ENCODE measurements at places on chromosomes 16 and 17.

- DNase-seq, result no peak
These were observed 55.5 kb downstream of the SYT17 start for GRCh38 chr16:19223235-19224170.

DNA sequence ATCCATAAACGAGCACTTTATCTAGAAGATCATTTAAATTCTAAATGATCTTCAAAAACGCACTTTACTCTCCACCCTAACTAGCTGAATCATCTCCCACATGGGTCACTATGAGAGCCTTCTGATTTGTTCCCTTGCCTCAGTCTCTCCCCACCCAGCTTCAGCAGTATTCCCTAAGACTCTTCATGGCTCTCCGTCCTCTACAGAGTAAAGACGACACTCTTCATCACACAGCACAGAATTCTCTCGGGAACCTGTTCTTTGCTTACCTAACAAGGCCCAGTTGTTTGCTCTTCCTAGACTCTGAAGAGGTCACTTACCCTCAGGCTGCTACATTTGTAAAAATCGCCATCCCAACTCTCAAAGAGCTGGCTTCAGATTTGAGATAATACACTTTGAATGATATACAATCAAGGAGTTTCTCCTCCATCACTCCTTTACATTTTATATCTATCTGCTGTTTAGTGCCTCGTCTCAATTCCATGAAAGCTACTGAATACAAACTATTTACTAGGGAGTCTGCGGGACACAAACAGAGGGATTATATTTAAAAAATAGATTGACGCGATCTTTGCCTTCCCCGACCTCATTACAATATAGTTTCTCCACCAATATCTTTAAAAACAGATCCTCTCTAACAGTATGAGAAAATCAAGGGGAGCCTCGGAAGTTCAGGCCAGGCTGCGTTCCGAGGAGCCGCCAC, 511 bp upstream of the LIG3 start:
- no peak for DNase-seq

DNA sequence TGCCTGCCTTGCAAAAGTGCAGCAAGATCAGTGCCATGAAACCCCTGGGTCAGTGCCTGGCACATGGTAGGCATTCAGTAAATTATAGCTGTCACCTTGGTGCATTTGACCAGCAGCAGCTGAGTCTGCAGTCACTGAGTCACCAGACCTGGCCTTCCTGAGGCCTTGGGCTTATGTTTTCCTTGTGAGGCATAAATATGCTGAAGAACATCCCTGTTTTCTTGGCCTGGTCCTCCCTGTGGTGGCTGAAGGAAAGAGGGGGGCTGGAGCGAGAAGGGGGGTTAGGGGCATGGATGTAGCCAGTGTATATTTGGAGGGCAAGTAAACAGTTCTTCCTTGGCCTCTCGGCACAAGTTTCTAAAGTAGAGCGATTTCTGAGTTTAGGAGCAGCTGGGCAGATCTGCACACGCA, 26.5 kb downstream of the EPN2 start:
- DNase-seq, result no peak

GRCh38 chr16:47033176-47033575, 59.7 kb upstream of the DNAJA2 start:
- no peak for DNase-seq

GRCh38 chr17:18261146-18261515, 669 bp downstream of the MIEF2 start:
- DNase-seq, result no peak

DNA sequence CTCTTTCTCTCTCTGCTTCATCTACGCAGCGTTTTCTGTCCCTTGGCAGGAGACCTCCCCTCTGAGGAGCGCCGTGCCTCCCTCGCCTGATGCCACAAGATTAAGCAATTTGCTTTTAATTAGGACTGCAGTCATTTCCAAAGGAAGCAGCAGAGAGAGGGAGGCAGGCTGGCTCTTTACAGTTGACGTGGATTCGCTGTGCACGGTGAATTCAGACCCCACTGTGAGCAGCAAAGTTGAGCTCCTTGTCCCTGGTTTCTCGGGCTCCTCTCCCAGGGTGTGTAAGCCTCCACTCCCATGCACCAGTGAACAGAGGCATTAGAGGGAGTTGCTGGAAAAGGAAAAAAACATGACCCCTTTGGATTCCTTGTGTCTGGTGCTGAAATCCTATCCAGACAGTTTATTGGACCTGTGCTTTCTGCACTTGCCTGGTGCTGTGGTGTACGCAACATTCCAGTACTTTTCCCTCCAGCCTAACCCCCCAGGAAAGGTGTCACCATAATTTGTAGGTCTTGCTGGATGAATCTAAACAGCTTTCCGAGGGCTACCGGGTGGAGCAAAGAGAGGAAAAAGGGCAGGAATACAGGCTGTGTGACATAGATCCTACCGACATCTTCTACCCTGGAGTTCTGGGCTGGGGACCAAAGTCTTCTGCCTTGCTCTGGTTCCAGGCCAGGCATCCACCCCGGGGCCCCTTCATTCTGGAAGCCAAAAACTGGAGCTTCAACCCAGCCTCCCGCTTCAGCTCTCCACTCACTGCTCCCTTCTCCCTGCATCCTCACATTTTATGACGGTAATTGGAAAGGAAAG, 171.0 kb downstream of the MAF start:
- no peak for DNase-seq

DNA sequence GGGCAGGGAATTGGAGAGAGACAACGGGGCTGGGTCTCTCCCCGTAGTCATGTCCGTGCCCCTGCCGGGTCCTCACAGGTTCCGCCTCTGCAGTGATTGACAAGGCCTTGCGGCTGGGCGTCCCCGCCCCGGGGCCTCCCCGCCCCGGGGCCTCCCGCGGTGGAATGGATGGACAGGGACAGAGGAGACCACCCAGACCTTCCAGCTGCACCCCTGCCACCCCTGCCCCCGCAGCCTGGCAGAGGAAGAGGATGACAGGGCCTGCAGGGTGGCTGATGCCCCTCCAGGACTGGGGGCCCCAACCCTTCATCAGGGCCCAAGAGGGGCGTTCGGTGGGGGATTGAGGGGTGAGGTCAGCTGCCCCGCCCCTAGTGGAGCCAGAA, 216.4 kb upstream of the CIBAR2 start:
- no peak for DNase-seq

DNA sequence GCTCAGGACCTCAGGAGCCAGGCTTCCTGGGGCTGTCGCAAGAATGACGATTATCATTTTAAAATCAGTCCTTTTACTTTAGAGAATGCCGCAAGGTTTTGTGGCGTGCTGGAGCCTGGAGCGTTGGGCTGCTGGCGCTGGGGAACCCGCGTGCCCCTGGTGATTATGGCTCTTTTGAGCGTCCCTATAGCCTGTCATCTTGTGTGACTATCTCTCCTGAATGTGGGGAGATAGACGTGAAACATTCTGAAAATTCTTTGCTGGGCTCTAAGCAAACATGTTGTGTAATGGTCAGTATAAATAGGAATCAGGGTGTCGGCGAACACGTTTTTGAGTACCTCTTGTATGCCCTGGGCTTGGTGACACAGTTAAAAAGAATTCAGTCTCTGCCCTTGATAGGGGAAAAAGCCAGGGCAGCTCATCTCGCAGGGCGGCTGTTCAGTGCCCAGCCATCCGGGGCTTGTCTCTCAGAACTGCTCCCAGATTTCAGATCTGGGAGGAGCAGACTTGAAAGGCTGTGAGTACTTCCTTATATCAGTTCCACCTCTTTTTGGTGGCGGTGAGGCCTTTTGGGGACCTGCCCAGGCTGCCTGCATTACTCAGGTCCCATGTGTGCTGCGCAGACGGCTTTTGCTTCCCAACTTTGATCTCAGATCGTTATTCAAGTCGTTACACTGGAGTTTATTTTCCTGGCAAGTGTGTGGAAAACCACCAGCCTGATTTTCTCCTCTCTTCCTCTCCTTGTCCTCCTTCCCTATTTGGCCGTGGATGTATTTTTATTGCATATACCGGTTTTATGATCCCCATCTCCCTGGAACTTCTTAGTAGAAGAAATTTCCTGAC, 973 bp downstream of the SLC7A6 start:
- no peak for DNase-seq

DNA sequence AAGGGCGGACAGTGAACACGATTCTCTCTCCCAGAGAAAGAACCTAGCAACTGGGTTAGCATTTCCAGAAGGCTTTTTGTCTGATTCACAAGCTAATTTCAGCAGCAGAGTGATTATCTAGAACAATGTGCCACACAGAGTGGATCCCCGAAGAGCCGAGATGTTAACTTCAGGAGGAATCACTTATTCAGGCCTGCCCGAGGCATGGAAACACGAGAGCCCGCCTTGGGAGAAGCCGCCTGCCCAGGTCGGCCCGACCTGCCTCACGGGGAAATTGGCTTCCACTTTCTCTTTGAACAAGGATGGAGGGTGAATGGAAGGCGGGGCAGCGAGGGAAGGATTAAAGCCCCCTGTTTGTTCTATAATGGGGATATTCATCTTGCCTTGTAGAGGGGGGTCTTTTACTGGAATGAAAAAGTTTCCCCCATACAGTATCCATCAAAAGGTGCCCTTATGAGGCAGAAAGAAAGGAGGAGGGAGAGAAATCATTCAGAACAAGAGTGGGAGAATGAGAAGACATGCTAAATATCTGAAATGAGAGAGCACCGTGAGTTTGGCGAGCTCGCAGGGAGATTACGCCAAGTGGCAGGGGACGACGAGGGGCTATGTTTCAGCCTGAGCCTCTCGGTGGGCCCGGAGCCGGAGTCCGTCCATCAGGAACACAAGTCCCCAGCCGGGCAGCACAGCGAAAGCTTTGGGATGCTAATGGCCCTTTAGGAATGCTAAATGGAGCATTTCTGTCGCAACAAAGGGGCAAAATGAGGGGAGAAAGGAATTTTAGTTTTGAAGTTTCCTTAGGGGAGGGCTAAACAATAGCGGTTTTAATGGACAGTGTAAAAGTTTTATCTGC, 33.0 kb downstream of the NTN1 start:
- DNase-seq, result no peak

GRCh38 chr16:1903220-1903574, 15.0 kb downstream of the HS3ST6 start:
- no peak for DNase-seq
